ENCODE measurements at places on chromosomes 3 and 15.
A peak's percentile ranks its signal among the peaks of the same experiment; 100 is the strongest.

- no peak for DNase-seq
These were observed 8.6 kb upstream of the TEX9 start for GRCh38 chr15:56356616-56357015.

GRCh38 chr3:171770689-171771620, 39.3 kb downstream of the PLD1 start:
- DNase-seq: peak; percentile 59

DNA sequence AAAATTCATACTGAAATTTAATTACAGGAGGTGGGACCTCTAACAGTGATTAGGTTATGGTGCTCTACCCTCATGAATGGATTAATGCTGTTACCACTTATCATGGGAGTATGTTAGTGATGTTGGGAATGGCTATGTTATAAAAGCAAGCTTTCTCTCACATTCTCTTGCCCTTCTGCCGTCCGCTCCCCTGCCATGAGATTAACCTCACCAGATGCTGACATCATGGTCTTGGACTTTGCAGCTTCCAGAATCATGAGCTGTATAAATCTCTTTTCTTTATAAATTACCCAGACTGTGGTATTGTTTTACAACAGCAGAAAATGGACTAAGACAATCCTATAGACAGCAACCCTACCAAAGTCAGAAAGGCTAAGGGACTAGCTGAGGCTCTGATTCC, 884.8 kb downstream of the FHIT start:
- no peak for DNase-seq

- DNase-seq: no peak
These were observed 60.4 kb upstream of the HRH1 start for GRCh38 chr3:11093823-11094340.

DNA sequence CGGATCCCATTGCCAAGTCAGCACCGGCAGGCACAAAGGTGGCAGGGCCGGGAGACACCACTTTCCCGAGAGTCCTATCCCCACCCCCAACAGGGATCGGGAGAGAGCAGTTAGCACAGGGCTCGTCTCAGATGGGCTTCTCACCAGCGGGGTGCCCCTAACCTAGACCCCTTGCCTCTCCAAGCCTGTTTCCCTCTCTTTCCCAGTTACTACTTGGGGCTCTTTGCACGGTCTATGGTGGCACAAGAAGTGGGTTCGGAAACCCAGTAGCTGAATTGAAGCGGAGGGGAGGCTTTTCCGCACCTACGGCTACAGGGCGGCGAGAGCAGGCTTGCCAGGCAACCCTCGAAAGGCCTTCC, 383 bp upstream of the EFCC1 start:
- no peak for DNase-seq

GRCh38 chr15:36432161-36432560, 147.3 kb upstream of the CDIN1 start:
- no peak for DNase-seq

DNA sequence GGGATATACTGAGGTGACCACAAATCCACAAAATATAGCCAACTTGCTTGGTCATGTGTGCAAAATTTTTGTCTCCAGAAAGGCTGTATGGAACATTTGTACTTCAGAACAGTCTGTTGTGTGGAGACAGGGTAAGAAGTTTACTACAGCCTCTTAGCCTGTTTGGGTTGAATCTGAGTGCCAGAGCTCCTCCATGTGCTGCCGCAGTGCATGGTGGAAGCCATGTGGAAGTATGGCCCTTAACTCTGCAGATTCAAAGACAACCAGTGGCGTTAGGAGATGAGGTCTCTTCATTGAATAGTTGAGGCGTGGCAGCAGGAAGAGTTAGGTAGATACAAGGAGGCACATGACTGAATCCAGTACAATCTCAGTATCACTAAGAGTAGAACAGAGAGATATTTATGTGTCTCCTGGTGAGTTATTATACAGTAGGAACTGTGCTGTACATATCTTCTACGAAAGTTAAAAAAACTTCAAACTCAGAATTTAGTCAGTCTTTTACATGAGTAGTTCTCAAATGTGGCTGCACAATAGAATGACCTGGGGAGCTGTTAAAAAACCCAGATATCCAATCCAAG, 9.4 kb downstream of the EIF2A start:
- DNase-seq: no peak

GRCh38 chr15:77025083-77025901, 30.4 kb downstream of the PSTPIP1 start:
- DNase-seq: no peak

DNA sequence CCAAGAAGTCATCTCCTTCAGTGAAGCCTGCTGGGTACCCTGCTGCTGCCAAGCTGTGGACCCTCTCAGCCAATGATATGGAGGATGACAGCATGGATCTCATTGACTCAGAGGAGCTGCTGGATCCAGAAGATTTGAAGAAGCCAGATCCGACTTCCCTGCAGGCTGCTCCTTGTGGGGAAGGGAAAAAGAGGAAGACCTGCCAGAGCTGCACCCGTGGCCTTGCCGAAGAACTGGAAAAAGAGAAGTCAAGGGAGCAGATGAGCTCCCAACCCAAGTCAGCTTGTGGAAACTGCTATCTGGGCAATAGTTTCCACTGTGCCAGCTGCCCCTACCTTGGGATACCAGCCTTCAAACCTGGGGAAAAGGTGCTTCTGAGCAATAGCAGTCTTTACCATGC, 13.7 kb upstream of the ANP32A start:
- no peak for DNase-seq

DNA sequence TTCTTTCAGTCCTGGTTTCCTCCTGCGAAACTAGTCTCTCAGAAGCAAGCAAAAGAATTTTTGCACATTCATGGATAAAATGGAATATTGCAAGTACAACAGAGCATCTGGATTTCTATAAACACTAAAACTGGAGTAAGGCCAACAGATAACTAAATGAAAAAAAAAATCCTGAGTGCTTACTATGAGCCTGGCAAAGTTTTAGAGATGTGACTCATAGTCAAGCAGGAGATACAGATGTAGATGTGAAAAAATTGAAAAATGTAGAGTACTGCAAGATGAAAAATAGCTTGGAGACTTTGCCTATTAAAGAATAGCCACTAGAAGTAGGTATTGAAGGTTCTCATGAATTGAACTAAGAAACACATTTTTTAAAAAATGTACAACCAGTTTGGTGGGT, 397.4 kb downstream of the OTOL1 start:
- no peak for DNase-seq

DNA sequence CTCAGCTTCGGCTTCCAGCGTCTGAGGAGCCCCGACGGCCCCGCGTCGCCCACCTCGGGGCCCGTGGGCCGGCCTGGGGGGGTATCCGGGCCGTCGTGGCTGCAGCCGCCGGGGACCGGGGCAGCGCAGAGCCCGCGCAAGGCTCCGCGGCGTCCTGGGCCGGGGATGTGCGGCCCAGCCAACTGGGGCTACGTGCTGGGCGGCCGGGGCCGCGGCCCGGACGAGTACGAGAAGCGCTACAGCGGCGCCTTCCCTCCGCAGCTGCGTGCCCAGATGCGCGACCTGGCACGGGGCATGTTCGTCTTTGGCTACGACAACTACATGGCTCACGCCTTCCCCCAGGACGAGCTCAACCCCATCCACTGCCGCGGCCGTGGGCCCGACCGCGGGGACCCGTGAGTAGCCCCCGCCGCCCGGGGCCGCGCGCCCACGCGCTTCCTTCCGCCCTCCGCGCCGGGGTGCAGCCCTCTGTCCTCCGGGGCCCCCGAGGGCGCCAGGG, 462 bp downstream of the EDEM1 start:
- DNase-seq: no peak

DNA sequence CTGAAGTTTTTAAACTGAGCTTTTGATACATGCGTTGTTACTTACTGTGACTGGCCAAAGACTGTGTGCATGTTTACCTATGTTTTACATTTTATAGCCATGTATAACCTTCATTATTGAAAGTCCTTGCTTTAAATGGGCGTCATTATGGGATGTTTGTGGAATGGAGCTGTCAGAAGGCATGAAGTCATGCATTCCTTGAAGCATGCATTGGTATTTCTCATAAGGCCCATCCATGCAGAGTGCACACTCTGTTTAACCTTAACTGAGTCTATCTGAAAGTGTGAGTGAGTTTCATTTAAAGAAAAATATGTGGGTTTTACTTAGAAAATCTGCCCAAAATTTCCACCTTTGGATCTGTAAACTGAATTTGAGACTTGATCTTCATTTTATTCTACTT, 51.1 kb downstream of the PSMD6 start:
- no peak for DNase-seq

- DNase-seq: no peak
These were observed 19.1 kb upstream of the NR2F2 start for GRCh38 chr15:96311256-96311955.

DNA sequence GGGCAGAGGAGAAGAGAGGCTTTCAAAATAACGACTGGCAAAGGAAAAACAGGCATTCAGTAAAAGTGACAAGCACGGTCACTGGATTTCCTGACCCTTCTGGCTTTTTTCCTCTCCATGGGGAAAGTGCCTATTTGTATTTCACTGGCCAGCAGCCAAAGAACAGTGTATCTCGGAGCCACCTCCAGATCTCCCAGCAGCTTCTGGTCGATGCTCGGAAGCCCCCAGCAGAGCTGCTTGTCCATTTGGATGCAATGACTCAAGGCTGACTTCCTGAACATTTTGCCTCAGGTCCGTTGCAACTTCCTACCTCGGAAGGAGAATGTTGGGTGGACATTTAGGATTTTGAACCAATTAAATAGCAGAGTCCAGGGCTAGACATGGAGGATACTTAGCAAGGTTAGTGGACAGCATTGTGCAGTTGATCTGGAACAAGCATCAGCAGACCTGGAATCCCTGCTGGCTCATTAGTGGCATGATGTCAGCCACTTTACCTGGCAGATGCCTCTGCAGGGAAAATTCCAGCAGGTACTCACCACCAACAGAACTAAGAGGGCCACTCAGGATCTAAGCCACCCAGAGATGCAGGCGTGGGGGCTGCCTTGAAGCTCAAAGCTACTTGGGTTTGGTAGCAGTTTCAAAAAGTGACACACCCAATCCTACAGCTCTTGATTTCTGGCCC, 1.1 kb downstream of the FAM107A start:
- no peak for DNase-seq

- DNase-seq: no peak
These were observed 27.6 kb upstream of the ZFAND6 start for GRCh38 chr15:80031841-80032240.

GRCh38 chr15:67110958-67111864, 45.8 kb downstream of the SMAD3 start:
- DNase-seq: no peak

- no peak for DNase-seq
These were observed 51.2 kb downstream of the MDFIC2 start for GRCh38 chr3:70261283-70261682.

GRCh38 chr3:123518892-123519485, 65.9 kb downstream of the HACD2 start:
- DNase-seq: no peak

GRCh38 chr3:177565981-177566380, 368.7 kb upstream of the TBL1XR1 start:
- no peak for DNase-seq

GRCh38 chr3:74445541-74445940, 168.9 kb downstream of the CNTN3 start:
- DNase-seq: no peak

GRCh38 chr3:168156479-168156878, 60.8 kb upstream of the GOLIM4 start:
- no peak for DNase-seq

DNA sequence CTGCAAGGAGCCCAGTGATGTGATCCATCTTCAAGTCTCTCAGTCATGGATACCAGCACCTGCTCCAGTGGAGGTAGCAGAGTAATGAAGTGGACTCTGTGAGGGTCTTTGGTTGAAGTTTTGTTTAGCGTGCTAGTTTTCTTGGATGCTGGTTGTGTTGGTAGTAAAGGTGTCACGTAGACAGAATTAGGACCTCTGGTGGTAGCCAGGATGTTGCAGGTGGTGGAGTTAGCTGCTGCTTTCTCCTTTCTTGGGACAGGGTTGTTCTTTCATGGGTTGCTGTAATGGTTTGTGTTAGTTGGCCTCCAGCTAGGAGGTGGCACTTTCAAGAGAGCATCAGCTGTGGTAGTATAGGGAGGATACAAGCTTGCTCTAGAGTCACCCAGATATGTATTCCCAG, 125.2 kb downstream of the ANXA2 start:
- no peak for DNase-seq

DNA sequence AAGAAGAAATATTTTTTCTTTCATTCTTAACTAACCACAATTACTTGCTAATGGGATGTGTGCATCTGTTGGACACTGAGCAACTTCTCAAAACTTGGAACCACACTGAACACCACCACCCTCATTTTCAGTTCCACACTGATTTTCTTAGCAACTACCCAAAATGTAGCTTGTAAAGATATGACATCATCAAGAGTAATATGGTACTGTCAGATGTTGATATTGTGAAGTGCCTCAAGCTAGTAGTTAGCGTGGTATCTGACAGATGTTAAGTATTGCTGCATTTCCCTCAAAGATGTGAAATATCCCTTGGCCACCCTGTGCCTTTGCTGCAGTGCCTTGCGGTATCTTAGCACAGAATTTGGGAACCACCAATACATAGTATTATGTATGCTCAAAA, 9.3 kb downstream of the RFTN1 start:
- DNase-seq: no peak

DNA sequence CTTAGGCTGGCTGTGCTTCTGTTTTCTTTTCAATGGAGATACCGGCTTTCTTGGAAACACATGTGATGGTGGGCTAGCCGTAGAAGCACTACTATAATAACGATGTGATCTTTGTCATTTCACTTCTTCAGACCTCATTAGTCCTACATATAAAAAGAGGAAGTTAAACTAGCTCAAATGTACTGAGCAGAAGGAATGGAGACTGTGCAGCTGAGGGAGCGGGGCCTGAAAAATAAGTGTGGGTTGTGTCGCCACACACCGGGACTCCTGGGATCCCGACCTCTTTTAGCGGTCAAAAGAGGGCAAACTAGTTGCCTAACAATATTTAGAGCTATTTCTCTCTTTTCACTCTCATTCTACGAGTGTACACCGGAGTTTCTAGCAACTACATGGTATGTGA, 1.0 kb upstream of the RNF7 start:
- DNase-seq: no peak

- DNase-seq: no peak
These were observed 276.1 kb downstream of the AGBL1 start for GRCh38 chr15:86355801-86356200.

DNA sequence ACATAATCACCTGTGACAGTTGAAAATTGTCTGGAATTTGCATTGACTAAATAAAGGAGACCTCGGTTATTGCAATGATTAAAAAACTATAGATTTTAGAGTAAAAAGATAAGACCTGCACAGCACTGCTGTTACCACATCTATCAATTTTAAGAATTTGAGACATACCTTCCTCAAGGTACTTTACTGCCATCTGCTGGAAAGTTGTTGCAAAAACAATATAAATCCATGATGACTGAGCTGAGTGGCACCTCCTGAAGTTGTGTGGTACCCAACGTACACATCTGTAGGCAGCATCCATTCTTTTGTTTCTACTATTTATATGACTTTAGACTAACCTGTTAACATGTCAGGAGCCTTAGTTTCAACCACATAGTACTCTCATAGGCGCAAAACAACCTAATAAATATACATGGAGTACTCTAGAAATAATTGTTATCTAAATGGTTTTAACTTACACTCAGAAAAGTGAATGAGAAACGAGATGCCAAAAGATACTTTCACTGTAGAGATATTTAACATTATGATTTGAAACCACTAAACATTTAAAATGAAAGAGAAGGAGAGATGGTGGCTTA, 106.7 kb downstream of the GHSR start:
- peak; percentile 48 for DNase-seq
